ENCODE measurements at places on chromosomes 5 and 9. TPM values are rescaled to one million over a fixed set of nuclear protein-coding genes. Genes with fewer than 3 reads are reported as not detected.

COL5A1 gene
- 467 TPM for total RNA-seq

IQGAP2 gene
- total RNA-seq = 1.4 TPM

GABRA1 gene
- total RNA-seq = not detected

IL7R gene
- total RNA-seq = 31.1 TPM

CDH9 gene
- not detected for total RNA-seq

SPACA9 gene
- total RNA-seq = 2.0 TPM

NUTM2G gene
- not detected for total RNA-seq

GPR150 gene
- total RNA-seq = under 0.01 TPM

IL9 gene
- total RNA-seq = not detected

PHF24 gene
- not detected for total RNA-seq

IDNK gene
- 3.0 TPM for total RNA-seq

PJA2 gene
- total RNA-seq = 156 TPM

SLC6A3 gene
- not detected for total RNA-seq
